G401 (cell line): ENCODE measurements at places on chromosomes 16 and 17.

DNA sequence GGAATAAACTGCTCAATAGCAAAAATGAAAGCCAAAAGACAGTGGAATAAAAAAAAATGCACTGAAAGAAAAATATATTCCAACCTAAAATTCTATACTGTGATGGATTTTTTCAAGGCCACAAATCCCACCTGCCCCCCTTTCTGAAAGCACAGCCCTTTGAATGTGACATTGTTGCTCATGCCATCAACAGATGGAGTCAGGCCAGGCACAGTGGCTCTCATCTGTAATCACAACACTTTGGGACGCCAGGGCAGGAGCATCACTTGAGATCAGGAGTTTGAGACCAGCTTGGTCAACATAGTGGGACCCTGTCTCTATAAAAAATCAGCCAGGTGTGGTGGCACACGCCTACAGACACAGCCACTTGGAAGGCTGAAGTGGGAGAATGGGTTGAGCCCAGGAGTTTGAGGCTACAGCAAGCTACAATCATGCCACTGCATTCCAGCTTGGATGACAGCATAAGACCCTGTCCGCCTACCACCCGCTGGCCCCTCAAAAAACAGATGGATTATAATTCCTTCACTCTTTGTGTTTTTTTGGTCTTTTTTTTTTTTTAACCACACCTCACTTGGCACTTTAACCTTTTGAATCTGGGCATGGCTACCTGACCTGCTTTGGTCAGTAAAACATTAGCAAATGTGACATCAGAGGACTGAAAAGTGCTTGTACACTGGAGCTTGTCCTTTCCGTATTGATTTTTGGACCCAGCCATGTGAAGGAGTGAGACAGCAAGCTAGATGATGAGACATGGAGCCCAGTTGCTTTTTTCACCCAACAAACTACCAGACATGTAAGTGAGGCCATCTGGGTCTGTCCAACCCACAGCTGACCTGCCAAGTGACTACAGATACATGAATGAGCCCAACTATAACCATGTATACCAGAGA, 36.3 kb downstream of the GLG1 start:
- DNase-seq, result peak; percentile 43

DNA sequence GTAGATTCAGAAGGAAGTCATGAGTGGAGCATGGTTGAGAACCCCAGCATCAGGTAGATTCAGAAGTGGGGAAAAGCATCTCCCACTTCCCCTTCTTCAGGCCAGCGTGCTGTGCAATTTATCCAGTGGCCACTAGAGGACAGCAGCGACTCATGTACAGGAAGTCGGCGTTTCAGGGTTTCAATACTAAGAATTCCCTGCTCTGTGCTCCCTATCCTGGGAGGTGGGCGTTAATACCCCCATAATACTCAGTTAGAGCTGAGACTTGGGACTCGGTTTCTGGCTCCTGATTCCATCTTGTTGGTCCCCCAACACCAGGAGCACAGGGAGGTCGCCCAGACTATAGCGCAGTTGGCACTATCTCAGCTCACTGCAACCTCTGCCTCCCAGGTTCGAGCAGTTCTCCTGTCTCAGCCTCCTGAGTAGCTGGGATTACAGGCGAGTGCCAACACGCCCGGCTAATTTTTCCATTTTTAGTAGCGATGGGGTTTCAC, 75.3 kb upstream of the AMZ2 start:
- peak; percentile 82 for DNase-seq

DNA sequence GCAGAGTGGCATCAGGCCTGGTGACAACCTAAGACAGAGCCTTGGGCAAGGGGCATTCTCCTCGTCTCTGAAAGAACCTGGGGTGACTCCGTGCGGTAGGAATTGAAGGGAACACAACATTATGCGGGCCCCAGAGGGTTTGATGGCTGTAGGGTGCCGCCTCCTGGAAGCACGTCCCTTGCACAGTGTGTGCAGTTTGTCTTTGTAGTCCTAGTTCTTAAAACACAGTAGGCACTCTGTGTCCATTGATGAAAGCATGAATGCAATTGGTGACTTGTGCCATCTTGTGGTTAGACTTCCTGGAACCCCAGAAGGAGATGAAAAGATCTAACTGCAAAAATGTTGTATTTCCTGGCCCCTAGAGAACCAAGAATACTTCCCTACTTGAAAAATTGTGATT, 279.8 kb downstream of the UTP18 start:
- DNase-seq, result peak; percentile 53

- no peak for DNase-seq
Measured at GRCh38 chr17:17348872-17349723, 45.9 kb downstream of the NT5M start.

- peak; percentile 43 for DNase-seq
Measured at GRCh38 chr17:75783069-75783783, 1.4 kb upstream of the UNK start.

DNA sequence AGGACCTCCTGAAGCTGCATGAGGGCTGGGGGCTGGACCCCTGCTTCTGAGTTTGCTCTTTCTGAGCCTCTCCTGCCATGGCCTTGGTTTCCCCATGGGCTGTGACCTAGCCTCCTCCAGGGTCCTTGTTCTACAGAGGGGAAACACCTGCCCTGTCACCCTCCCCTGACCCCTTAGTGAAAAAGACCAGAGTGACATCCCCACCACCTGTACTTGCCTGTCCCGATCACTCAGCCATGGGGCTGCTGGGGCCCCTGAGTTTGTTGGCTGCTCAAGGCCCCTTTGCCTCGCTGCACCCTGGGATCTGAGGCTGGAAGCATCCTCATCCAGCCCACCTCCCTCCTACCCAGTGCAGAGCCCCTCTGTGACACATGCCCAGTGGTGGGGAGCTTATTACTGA, 800 bp downstream of the NOD2 start:
- DNase-seq, result no peak

- no peak for DNase-seq
Measured at GRCh38 chr17:47955497-47956461, 1.9 kb downstream of the PRR15L start.
